ENCODE measurements at places on chromosomes 3 and 15.

- no peak for DNase-seq
Measured at GRCh38 chr3:71710906-71711494, 14.2 kb downstream of the EIF4E3 start.

DNA sequence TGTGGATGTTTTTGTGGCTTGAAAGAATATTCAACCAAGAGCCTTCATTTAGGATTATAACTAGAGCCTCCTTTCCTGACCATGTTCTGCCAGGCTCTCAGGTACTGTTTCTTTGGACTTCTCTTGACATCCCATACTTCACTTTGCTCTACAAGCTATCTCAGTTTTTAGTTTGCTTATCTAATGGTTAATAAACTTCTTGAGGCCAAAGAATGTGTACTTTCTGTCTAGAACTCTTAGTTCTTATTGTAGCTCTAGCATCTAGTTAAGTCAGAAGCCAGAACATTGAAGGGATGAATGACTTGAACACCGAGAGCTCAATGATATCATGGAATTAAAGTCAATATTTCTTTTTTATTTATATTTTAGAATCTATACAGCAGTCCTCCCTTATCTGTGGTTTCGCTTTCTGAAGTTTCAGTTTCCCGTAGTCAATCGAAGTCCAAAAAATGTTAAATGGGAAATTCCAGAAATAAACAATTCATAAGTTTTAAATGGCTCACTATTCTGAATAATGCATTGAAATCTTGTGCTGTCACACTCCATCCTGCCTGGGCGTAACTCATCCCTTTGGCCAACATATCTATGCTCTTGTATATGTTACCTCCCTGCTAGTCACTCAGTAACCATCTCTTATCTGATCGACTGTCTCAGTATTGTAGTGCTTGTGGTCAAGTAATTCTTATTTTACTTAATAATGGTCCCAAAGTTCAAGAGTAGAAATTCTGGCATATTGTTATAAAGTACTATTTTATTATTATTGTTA is 368.6 kb upstream of the RBMS3 start:
- no peak for DNase-seq

GRCh38 chr3:140238646-140239314 is 303.8 kb downstream of the CLSTN2 start:
- DNase-seq, result no peak

- DNase-seq, result no peak
Measured at GRCh38 chr3:126540342-126540849, 16.4 kb downstream of the CHST13 start.

DNA sequence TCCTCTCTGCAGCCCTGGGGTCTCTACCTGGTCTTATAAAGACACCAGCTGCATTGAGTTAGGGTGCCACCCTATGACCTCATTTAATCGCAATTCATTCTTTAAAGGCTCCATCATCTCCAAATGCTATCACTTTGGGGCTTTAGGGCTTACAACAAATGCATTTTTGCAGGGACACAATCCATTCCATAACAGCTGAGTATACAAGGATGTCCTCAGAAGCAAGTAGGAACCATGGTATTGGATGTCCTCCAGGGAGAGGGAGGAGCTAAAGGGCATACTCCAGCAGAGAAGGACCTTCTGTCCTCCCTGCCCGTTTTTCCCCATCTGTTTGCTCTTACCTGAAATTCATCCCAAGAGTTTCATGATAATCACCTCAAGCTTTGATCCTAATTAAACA is 30.3 kb downstream of the UMPS start:
- DNase-seq, result no peak

DNA sequence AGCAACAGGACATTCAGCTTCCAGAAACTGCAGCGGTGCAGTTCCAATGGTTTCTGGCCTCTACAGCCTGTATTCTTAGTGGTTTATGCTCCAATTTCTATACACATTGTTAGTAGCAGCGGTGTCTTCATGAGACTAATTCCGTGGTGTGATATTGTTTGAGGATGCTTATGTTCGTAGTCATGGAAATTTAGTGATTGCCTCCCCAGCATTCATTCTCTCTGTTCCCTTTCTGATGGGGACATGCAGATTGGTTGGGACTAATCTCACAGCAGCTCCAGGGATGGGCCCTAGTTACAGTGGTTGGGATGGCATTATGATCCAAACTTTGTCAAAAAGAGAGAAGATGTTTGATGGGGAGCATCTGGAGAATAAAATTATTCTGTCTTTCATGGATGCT is 208.6 kb downstream of the CD47 start:
- DNase-seq, result no peak

GRCh38 chr3:193872265-193872753 is 263.6 kb upstream of the HES1 start:
- no peak for DNase-seq

GRCh38 chr3:177356113-177356512 is 158.8 kb upstream of the TBL1XR1 start:
- no peak for DNase-seq

GRCh38 chr15:77602800-77603199 is 29.9 kb downstream of the LINGO1 start:
- no peak for DNase-seq

- no peak for DNase-seq
Measured at GRCh38 chr3:159453945-159454344, 534.7 kb upstream of the IL12A start.

GRCh38 chr3:168024537-168024941 is 71.2 kb downstream of the GOLIM4 start:
- DNase-seq, result no peak

- DNase-seq, result no peak
Measured at GRCh38 chr3:37255990-37256308, 81.6 kb upstream of the LRRFIP2 start.

DNA sequence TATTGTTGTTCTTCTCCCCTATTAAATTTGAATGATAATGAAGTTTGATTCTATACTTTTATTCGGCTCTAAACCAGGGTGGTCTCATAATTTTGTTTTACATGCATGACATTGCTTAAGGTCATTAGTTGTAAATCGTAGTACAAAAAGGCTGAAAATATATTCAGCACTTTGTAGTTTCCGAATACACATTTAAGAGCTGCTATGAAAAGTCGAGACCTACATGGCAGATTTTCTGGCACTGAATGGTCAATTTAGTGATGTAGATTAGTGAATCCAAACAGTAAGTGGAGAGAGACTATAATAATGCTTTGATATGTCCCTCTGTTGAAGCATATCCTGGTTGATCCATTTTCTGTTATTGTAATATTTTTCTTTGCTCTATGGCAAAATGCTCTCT is 254.0 kb upstream of the SOX2 start:
- DNase-seq, result no peak

DNA sequence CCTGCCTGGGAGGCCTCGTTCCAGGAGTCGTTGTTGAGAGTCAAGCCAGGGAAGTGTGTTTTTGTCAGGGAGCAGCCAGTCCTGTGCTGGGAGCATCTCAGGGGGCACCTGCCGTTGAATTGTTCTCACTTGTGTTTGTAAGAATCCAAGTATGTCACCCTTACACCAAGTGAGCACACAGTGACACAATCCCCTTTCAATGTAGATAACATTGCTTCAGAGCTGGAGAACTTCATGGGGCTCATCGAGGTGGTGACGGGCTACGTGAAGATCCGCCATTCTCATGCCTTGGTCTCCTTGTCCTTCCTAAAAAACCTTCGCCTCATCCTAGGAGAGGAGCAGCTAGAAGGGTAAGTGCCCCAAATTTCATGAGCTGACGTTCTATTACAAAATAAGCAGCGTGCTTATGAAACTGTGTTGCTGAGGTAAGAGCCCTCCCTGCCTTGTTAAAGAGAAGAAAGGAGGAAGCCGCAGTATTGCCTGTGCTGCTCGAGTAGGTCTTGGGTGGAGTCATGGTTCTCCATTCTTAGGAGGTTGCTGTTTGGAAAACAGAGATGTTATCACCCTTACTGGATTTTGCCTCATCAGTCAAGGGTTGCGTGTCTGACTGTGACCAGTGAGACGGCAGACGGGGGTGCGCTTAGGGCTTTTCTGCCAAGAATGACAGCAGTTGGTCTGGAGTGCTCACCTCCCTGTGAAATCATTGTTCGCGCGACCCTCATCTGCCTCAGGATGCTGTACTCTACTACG is 108.1 kb downstream of the PGPEP1L start:
- DNase-seq, result no peak

DNA sequence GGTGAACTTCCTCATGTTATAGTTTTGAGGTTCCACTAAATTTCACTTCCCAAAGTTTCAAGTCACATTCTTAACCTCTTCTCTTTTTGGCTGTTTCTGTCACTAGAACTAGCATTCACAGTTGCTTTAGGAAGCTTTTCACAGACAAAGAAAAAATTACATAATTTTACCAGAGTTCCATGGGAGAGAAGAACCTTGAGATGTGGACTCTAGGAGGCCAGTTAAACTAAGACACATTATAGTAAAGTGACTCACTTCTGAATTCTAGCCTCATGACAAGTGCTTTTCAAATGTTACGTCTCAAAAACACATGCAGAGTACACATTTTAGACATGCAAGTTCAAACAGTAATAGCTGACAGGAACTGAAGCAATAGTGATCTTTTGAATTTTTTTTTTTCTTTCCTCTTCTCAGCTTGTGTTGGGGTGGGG is 39.9 kb upstream of the LRTM1 start:
- no peak for DNase-seq

- DNase-seq, result no peak
Measured at GRCh38 chr3:186077466-186077865, 31.4 kb downstream of the ETV5 start.

GRCh38 chr3:34351882-34352777 is 553.7 kb downstream of the PDCD6IP start:
- DNase-seq, result no peak

GRCh38 chr3:72744330-72744729 is 103.9 kb downstream of the SHQ1 start:
- no peak for DNase-seq

DNA sequence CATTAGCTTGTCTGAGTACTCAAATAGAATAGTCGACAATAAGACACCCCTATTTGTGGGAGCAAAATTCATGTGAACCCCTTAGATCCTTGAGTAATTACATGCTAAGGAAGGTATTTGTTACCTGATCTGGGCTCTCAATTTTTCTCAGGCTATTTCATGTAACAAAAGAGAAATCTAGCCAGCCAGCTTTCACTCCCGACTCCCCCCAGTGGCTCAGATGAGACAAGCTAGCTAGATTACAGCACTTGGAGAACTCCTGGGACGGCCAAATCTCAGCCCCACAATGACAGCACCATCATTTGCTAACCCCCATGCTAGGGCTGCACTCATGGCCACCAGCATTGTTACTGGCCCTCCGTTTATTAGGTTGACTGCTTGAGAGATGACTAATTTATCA is 41.3 kb downstream of the GLDN start:
- DNase-seq, result no peak

- DNase-seq, result no peak
Measured at GRCh38 chr15:99564221-99565048, 1.3 kb upstream of the MEF2A start.

DNA sequence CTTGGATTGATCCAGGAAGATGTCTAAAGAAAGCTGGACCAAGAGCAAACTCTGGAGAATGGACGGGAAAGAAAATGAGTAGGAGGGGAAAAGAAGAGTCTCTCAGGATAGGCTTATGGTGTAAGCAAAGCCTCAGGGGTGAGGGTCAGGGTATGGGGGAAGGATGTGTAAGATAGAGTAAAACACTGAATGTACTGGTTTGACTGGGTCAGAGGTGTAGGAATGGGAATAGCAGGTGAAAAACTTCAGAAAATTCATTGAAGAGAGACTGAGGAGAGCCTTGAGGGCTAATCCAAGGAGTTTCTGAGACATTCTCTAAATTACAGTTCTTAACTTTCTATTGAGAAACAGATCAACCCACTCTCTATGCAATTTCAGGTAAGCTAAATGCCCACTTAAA is 857.3 kb downstream of the FHIT start:
- no peak for DNase-seq

- DNase-seq, result no peak
Measured at GRCh38 chr3:38247366-38248035, 18.1 kb upstream of the SLC22A13 start.

GRCh38 chr3:98445949-98446406 is 17.0 kb upstream of the OR5K1 start:
- no peak for DNase-seq

All from stimulated activated CD8-positive, alpha-beta memory T cell treated with anti-CD3 and anti-CD28 coated beads, Interleukin-2, amount 100 ng/mL, for 1 hour (primary cell).